ENCODE measurements at places on chromosomes 11 and 22. TPM values are rescaled to one million over a fixed set of nuclear protein-coding genes. Genes with fewer than 3 reads are reported as not detected.

Gene GAL3ST1
- not detected for total RNA-seq

Gene OR8G1
- not detected for total RNA-seq

Gene MMP1
- 0.16 TPM for total RNA-seq

Gene FJX1
- not detected for total RNA-seq

Gene SOX10
- not detected for total RNA-seq

Gene C11orf16
- total RNA-seq = not detected

Gene PHF21B
- not detected for total RNA-seq
